CD4-positive, alpha-beta T cell treated with Interleukin-4 for 1 hour (primary cell): ENCODE measurements at places on chromosomes 2 and 18.
A peak's percentile ranks its signal among the peaks of the same experiment; 100 is the strongest.

DNA sequence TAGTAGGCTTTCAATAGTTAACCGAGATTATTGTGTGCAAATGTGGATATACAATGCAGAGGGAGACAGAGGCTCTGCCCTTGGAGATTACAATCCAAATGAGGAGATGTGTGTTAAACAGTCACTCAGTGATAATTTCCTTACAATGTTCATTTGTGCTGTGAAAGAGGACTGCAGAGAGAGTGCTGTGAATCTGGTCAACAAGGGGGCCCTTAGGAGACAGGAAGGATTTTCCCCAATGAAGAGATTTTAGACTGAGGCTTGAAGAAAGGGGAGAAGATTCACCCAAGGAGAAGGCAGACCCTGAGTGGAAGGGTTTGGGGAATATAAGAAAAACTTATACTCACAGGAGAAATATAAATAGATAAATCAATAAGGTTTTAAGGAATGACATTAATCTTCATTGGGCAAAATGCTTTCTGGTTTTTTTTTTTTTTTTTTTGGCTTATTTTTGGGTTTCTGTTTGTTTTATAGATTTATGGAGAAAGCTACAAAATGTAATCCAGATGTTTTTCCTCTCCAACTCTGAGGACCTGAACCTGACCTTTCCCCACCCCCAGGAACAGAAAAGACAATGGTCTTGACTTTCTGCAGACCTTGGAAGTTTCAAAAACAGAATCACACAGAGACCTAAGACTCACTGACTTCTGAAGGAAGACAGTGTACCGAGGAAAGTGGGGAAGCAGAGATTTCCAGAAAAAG, 151.3 kb upstream of the SERPINE2 start:
- DNase-seq, result no peak

DNA sequence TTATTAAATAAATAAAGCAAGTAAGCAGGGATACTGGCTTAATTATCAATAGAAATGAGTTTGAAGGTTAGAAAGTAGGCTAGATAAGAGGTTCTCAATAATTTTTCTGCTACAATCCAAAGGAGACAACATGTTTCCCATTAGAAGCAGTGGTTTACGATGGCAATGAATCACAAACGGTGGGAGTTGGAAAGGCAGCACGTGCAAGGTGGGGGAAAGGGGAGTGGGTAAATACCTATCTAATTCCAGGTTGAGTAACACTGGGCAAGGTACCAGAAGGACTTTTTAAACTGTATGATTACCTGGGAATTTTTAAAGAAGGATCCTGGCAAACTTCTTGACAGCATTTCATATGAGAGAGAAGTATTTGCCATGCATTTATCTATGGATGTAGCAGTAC, 289.9 kb downstream of the NBAS start:
- DNase-seq, result no peak

GRCh38 chr2:19949071-19949470, 40.8 kb downstream of the WDR35 start:
- no peak for DNase-seq

DNA sequence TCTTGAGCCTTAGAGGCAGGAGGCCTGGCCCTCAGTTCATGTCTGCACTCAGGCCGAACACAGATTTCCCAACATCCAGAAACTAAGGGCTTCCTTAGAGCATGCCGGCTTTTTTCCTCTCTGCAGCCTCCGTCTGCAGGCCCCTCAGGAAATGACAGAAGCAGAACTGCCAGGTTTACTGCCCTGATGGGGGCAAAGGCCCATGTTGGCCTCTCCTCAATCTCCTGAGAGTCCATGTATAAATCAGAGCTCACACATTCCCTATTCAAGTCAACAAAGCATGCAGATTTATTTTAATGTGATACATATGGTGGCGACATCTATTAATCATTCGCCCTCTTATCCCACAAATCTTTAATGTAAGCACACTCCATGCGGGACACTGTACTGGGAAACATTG, 475.6 kb upstream of the HS6ST1 start:
- no peak for DNase-seq

- DNase-seq, result no peak
Observed at GRCh38 chr2:22697054-22697788, 687.8 kb upstream of the KLHL29 start.

GRCh38 chr2:118190474-118190873, 102.2 kb downstream of the INSIG2 start:
- no peak for DNase-seq

GRCh38 chr2:17754773-17755425, 961 bp downstream of the GEN1 start:
- DNase-seq, result no peak

DNA sequence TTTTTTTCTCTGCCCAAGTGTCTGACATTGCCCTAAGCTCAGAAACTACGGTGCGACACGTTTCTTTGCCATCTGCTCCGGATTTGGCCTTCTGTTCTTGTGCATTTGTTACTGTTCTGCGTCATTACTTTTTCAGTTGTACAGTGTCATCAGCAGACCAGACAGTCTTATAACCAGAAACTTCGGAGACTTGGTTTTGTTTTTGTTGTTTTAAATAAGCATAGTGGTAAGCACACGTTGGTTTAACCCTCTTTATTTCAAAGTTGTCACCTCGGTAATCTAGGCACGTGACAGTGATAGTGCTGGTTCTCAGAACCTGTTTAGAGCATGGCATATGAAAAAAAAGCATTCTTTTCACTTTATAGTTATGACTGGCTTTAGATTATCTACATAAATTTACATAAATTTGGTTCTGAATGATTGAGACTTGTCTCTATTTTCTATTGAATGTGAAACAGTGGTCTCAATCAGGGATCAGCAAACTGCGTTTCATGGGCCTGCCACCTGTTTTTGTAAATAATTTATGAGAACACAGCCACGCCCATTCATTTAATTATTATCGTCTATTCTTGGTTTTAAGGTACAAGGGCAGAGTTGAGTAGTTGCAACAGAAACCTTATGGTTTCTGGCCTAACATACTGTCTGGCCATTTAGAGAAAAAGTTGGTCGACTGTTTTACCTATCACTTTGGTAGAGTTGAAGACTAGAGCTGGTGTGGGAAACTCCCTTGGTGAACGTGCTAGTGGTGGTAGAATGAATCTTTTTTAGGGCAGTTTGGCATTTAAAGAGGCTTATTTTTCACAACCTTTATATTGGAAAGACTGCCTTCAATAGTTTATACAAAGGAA, 106.5 kb downstream of the ZNF532 start:
- DNase-seq, result no peak

- no peak for DNase-seq
Observed at GRCh38 chr2:66251573-66251972, 183.4 kb upstream of the MEIS1 start.

- DNase-seq, result no peak
Observed at GRCh38 chr2:50753234-50753633, 278.7 kb downstream of the NRXN1 start.

DNA sequence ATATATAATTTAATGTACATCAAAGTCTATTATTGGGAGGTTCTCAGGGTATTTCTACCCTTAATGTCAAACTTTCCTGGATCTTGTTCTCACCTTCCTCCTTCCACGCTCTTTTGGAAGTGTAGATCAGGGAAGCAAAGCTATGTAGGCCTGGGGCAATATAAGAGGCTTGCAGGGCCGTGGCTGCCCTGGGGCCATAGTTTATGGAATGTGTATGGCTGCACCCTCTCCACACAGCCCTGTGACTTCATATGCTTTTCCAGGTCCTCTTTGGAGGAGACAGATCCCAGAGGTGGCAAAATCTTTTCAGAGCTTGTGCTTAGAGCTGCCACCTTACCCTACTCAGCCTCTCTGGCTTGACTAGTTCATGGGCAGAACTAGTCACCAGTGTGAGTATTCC, 82.9 kb downstream of the PLB1 start:
- DNase-seq, result no peak

DNA sequence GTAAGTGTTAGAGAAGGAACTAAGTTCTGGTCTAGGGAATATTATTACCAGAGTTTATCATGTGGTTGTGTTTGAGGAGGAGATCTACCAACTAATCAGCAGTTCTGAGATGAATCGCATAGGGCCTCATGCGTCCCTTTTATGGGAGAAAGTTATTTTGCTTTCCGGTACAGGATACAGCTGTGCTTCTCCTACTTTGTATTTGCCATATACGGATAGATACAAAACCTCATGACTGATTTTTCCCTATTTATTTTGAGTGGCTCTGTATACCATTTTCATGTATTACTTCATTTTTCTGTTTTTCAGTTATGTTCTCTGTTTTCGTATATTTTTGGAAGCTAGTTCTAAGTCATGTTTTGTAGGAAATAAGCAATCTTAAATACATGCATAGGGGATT, 66.8 kb downstream of the ACSL3 start:
- DNase-seq, result no peak

- no peak for DNase-seq
Observed at GRCh38 chr2:69639266-69639665, 4.3 kb downstream of the AAK1 start.

- no peak for DNase-seq
Observed at GRCh38 chr2:188897096-188897495, 77.1 kb upstream of the COL3A1 start.

DNA sequence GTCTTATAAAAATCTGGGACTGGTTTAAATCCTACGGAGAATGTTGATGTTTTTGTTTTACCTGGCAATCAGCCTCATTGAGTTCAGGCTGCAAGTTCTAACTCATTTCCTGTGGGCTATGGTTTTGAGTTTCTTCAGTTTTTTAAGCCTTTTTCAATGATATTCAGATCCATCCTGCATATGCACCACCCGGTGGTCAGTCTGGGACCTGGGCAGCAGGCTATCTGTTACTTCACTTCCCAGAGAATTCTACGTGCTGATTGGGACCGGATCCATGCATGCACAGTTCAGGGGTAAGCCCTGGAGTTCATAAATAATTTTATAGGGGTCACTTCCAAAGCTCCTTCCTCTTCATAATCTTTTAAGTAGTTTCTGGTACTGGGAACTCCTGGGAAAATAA, 339.2 kb upstream of the HNRNPA3 start:
- no peak for DNase-seq

GRCh38 chr2:27984153-27984552, 93.6 kb downstream of the BABAM2 start:
- no peak for DNase-seq

DNA sequence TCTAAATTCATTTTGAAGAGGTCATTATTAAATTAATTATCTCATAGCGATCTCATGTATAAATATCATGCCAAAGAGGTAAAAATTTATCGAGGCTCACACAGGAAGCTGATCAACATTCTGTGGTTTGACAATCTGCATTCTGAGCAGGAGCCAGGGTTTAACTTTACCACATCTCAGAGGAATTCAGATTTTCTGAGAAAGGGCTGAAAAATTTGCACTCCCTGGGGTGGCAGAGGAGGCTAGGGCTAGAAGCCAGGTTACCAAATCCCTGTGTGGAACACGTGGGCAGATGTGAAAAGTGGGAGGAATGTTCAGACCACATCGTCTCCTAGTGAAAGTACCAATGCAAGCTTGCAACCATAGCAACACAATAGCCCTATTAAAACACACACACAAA, 63.5 kb upstream of the CTLA4 start:
- DNase-seq, result peak; percentile 72

DNA sequence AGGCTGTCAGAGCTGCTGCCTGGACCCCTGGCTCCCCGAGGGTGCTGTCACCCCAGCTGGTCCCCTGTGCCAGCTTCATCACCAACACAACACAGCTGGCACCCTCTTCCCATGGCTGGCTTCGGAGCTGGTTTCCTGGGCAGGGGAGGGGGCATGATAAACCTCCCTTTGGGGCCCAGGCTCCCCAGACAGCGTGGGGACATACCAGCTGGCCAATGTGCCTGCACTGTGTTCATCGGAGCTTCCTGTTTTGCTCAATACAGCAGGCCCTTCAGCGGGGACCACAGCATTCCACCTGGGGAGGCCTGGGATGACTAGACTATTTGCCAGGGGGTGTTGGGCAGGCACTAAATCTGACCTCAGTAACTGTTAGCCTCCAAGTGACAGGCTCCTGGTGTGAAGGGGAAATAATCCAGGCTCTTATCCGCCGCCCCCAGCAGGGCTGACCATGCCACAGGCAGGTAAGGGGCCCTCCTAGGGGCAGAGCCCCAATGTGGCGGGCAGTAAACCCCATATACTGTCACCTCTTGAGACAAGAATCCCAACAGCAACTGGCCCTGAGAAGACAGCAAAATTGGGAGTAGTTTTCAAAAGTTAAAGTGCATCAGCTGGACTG, 44.6 kb downstream of the EMX1 start:
- no peak for DNase-seq

- DNase-seq, result no peak
Observed at GRCh38 chr2:59254279-59254678, 1013.2 kb upstream of the FANCL start.

- DNase-seq, result peak; percentile 20
Observed at GRCh38 chr2:170929686-170930050, 615 bp downstream of the GORASP2 start.

GRCh38 chr18:67302043-67302442, 214.5 kb downstream of the DSEL start:
- no peak for DNase-seq

GRCh38 chr2:41483226-41483625, 564.6 kb upstream of the PKDCC start:
- no peak for DNase-seq

DNA sequence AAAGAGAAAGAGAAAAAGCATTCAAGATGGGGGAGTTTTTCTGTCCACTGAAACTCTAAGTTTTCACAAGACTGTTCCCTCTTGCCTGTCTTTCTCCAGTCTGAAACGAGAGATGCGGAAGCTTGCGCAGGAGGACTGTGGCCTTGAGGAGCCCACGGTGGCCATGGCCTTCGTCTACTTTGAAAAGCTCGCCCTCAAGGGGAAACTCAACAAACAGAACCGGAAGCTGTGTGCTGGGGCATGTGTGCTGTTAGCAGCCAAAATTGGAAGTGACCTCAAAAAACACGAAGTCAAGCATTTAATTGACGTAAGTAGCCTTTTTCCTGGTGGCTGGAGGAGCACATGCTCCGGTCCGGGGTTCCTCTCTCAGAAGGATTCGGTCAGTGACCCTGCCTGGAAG, 118.3 kb downstream of the CABLES1 start:
- no peak for DNase-seq

- DNase-seq, result no peak
Observed at GRCh38 chr2:2570871-2571270, 239.8 kb upstream of the MYT1L start.

DNA sequence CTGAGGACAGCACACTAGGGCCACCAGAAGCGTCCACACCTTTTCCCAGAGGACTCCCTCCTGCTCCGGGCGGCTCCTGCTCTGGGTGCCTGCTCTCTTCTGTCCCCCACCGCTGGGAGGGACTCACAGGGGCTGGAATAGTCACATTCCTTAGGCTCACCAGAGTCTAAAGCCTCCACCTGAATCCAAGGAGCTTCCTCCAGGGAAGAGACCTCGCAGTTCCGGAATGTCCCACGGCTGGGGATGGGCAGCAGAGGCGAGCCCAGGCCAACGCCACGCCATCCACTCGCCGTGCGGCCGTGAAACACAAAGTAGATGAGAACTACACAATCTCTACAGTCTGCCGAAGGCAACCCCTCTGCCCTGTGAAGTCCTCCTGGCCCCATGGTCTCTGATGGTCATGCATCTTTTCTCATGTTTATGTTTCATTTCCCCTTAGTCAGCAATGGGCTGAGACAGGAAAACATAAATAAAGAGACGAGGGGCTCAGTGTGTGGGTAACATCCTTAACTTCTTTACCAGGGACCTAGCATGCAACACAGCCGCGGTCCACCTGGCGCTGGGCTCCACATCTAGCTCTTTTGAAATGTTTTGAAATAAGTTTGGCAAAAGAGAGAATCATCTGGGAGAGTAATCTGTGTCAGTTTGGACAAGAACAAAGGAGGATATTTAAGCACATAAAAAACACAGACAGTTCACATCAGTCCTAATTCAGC, 98.4 kb downstream of the PXDN start:
- DNase-seq, result no peak
